Activated T-cell treated with anti-CD3 and anti-CD28 coated beads, Interleukin-2, amount 50 U/mL, for 48 hours (primary cell): ENCODE measurements at places on chromosomes 2 and 18.

DNA sequence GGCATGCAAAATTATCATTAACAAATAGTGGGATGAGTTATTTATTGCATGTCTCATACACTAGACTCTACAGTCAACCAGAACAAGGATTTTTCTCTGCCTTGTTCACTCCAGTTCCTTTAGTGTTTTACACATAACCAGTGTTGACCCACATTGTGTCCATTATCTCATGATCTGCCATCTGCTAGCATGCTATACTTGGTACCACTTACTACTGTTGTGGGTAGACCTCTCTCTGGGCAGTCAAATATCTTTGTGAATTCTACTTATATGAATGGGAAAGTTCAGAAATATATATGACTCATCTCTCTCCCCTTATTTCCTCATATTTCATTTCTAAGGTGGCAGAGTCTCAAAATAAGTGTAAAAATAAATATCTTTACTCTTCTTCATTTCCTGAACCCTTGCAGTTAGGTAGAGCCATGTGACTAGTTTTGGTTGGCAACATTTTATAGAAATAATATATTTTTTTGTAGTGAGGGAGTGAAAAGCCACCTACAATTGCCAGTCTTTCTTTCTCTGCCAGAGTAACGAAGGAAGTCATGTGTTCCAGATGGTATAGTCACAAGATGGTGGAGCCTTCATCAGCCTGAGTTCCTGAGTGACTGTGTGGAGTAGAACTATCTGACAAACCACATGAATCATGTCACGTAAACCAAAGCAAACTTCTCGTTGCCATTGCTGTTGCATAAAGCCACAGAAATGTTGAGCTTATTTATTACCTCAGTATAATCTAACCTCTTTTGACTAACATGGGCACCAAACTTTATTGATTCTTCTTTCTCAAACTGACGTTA is 704.0 kb downstream of the RNF144A start:
- DNase-seq: no peak

DNA sequence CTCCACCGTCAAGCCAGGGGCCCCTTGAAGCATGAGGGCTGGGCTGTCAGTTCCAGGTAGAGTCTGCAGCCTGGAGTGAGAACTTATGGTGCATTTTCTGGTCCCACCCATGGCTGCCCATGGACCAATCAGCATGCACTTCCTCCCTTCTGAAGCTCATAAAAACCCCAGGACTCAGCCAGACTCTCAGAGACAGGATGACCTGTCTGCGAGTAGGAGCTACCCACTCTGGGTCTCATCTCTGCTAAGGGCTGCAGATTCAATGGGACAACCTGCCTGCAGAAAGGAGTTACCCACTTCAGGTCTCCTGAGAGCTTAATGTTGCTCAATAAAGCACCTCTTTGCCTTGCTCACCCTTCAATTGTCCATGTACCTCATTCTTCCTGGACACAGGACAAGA is 9.4 kb upstream of the DUSP19 start:
- no peak for DNase-seq

GRCh38 chr2:181036445-181036844 is 56.0 kb downstream of the UBE2E3 start:
- DNase-seq: no peak

DNA sequence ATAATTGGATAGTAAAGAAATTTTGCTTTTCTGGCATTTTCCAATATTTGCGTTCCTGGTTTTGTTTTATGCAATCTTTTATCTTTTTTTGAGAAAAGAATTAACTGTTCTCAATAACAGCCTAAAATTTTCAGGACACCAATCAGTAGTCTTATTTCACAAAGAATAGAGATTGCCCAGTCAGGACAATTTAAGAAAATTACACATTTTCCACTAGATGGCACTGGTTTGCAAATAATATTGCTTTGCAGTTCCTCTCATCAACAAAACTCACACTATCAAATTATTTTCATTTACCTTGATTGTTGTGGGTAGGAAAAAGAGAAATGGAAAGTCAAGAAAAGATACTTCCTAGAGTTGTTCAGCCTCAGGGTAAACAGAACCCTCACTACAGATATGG is 2.4 kb upstream of the RBM45 start:
- DNase-seq: no peak

- no peak for DNase-seq
Measured at GRCh38 chr2:43033466-43034241, 192.8 kb downstream of the ZFP36L2 start.
